ENCODE measurements at places on chromosomes 1 and 21.
A peak's percentile ranks its signal among the peaks of the same experiment; 100 is the strongest.

GRCh38 chr21:44837537-44837936 is 19.7 kb upstream of the SUMO3 start:
- no peak for DNase-seq

DNA sequence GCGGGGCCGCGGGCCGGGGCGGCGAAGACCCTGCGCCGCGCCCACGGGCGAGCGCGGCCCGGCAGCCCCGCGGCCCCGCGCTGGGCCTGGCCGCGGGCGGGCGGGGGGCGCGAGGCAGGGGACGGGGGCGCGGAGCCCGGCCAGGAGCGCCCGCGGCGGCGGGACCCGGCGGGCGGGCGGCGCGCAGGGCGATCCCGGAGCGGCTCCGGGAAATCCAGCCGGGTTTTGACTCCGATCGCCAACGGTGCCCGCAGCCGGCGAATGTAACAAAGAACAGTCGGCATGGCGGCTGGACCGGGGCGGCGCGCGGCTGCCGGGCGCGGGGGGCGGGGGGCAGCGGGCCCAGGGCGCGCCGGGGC is 334 bp downstream of the PRDM15 start:
- peak; percentile 85 for DNase-seq

DNA sequence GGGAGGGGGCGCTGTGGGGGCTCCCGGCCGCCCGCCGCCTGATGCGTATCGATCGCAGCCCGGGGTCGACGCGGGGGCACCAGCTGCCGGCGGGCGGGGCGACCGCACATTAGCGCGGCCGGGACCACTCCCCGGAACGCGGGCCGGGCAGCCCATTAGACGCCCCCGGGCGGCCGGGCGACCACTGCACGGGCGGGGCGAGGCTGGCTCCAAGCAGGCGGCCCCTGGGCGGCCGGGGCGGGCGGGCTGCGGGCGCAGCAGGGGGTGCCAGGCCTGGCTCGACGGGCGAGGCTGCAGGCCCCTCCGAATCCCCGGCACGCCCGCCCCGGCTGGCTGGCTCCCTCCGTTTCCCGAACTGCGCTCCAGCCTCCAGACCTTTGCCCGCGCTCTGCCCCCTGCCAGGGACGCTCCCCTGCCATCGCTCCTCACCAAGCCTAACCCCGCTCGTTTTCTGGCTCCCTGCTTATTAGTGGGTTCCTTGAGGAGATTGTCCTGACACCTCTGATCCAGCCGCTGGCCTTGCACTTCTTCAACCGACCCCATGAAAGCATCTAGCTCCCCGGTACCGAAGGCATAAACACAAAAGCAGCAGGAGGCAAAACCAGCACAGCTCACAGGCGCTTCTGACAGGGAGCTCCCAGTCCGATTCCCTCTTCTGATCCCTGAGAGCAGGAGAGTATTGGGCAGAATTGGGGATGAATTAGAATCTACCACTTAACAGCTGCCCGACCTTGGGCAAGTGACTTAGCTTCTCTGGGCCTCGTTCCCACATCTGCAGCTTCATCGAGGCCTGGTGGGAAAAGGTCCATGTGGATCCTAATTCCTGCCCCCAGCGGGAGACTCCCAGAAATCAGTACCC is 92.6 kb upstream of the CASZ1 start:
- no peak for DNase-seq

GRCh38 chr1:3347257-3348020 is 107.0 kb upstream of the ARHGEF16 start:
- no peak for DNase-seq

- no peak for DNase-seq
Measured at GRCh38 chr1:48875552-48876329, 99.0 kb upstream of the BEND5 start.
